ENCODE measurements at places on chromosomes 2 and 18.

GRCh38 chr18:32284284-32284683 lies 94.4 kb downstream of the MEP1B start:
- DNase-seq, result no peak

GRCh38 chr2:59149271-59149670 lies 908.1 kb upstream of the FANCL start:
- no peak for DNase-seq

- no peak for DNase-seq
Measured at GRCh38 chr2:112658301-112658700, 12.6 kb downstream of the SLC20A1 start.

DNA sequence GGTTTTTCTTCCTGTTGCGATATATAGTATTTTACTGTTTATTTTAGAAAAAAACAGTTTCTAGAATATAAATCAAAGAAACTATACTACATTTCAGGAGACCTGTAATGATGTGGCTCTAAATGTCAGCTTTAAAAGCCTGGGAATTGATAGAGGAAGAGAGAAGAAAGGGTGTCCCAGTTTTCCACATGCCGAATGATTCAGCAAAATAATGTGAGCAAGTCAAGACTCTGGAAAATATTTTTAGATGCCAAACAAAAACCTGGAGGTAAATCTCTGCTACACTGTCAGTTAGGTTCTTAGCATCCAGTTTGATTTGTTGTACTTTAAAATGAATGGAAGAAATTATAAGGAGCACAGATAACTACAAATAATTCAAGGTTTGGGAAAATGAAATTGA lies 67.1 kb upstream of the DSG1 start:
- DNase-seq, result peak; percentile 46

DNA sequence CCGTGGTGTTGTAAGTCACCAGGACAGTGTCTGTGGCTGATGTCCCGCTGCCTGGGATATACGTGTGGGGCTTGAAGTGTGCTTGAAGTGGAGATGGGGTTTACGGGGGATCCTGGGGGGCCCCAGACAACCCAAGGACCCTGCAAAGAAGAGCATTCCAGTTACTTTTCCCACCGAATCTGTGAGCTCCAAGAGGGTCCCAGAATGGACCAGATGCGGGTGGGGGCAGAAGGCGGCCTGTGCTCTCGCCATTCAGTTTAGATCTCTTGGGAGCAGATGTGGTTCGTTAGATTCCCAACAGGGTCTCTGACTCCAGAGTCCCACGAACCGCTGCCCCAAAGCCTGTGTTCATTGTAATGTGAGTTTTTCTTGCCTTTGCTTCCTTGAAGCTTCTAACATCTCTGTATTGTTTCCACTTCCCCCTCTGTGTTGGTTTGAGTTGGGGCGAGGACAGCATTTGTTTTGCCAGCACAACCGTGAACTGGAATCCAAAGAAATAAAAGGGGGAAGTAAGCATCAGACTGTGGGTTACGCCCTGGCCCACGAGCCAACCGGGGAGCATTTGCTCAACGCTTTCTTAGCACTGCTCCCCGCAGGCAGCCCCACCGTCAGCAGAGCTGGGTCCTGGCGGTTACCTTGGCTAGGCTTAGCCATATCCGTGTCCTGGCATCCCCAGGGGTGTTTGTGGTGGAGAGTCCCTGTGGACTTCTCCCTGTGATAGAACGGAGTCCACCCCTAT lies 92.1 kb downstream of the SH3BP4 start:
- no peak for DNase-seq

DNA sequence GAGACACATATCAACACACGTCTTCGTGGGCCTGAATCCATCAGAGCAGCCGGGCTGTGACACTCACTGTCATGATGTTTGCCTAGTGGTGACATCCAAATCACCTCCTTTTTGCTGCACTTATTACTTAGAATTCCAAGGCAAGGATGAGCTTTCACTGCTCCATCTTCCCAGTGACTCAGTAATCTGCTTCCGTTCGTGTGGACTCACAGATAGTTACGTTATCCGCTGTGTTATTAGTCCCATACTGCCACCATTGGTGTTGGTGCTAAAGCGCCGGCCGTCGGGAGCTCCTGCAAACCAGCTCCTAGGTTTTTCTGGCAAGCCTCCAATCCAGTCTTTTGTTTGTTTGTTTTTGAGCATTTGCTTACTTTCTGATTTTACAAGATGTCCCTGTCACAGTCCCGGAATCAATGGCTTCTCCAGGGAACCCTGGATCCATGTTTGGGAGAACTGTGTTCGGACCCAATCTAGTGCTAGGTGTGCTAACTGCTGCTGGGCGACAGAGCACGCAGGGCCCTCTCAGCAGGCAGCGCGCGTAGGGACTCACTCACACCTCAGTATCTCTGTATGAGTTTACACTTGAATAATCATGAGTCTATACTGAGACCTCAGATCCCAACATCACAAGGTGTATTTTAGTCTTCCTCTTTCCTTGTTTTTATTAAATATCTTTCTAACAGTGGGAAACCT lies 42.6 kb downstream of the HDAC4 start:
- no peak for DNase-seq

GRCh38 chr2:105400138-105400540 lies 1.3 kb upstream of the FHL2 start:
- no peak for DNase-seq

DNA sequence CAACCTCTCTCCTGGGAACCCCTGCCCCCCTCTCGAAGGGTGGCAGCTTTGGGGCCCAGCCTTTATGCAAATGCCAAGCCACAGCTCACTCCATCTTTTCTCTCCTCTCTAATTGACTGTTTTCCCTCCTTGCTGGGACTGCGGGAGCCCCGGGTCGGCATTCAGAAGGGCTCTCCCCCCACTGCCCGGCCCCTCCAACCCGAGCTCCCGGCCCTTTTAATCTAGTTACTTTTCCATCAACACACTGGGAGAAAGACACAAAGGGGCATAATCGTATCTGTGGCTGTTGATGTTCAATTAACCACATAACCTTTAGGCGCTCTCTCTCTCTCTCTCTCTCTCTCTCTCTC lies 95.4 kb downstream of the INHBB start:
- no peak for DNase-seq

- peak; percentile 3 for DNase-seq
Measured at GRCh38 chr18:47075098-47075883, 39.9 kb upstream of the ELOA2 start.

DNA sequence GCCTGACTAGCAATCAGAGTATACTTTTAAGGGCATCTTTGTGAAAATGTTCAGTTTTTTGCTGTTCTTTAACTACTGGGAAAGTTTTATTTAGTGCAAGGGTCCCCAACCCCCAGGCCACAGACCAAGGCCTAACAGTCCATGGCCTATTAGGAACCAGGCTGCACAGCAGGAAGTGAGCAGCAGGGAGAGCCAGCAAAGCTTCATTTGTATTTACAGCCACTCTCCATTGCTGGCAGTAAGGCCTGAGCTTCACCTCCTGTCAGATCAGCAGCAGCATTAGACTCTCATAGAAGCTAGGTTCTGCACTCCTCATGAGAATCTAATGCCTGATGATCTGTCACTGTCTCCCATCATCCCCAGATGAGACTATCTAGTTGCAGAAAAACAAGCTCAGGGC lies 17.1 kb upstream of the NR4A2 start:
- no peak for DNase-seq

- DNase-seq, result no peak
Measured at GRCh38 chr2:198652461-198652860, 805.3 kb downstream of the SATB2 start.

DNA sequence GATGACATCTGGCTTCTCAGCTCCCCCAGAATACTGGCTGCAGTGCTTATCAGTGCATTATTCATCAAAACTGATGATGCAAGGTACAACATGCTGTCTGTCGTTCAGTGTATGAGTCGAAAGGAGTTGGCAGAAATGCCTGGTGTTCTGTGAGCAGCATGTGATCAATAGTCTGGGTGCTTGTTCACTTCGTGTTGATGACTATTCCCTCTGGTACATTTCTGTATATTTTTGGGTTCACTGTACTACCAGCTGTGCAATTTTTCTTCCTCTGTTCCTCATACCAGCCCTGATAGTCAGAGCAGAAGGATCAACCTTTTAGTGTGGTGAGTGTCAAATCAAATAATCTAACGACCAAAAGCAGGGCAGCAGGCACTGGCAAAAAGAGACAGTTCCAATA lies 59.0 kb upstream of the KLHL14 start:
- DNase-seq, result no peak

DNA sequence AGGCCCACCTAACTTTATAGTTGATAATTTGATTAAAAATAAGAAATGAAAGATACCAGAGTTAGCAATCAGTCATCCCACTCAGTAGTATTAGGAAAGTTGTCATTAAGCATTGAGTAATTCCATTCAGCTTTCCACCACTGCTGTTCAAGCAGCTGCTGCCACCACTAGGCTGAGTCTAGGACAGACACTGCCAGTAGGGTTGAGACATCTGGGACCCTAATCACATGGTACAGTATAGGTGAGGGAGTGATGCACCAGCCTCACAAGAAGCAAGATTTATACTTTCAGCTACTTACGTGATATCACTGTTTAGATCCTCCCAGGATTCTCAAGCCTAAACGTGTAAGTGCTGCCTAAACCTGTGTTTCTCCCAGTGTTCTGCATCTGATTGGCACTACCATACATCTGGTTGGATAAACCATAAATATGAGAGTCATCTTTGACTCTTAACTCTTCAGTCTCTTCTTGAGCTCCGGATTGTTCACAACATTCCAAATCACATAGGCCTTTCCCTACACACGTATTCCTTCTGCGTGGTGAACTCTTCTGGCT lies 3.2 kb downstream of the UBXN4 start:
- DNase-seq, result peak; percentile 36

Measured in amniotic epithelial cell (primary cell).